Activated CD4-positive, alpha-beta T cell treated with anti-CD3 and anti-CD28 coated beads, Interleukin-2, Interleukin-6, amounts not matched to agents 100 ng/mL and 50 ng/mL, durations not matched to agents 16 hours and 8 hours (primary cell): ENCODE measurements at places on chromosomes 5 and 9.

DNA sequence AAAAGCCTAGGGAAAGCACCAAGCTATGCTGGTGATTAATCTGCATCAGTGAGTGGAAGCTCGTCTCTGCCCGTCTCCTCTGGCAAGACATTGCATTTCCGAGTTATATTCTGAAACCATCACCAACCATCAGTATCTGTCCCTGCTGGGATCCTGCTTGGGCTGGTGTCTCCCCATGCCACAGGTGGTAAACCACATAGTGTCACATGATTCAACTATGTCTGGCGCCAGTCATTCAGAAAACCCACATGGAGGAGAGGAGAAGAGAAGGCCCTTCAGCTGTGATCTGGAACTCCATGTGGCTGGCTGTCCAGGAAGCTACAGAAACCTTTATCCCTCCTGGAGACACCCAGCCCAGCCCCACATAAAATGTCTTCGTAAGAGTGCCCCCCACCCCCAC, 4.8 kb downstream of the IL9 start:
- DNase-seq: peak; percentile 89

GRCh38 chr5:28404363-28405071, 1366.1 kb upstream of the CDH9 start:
- DNase-seq: no peak

DNA sequence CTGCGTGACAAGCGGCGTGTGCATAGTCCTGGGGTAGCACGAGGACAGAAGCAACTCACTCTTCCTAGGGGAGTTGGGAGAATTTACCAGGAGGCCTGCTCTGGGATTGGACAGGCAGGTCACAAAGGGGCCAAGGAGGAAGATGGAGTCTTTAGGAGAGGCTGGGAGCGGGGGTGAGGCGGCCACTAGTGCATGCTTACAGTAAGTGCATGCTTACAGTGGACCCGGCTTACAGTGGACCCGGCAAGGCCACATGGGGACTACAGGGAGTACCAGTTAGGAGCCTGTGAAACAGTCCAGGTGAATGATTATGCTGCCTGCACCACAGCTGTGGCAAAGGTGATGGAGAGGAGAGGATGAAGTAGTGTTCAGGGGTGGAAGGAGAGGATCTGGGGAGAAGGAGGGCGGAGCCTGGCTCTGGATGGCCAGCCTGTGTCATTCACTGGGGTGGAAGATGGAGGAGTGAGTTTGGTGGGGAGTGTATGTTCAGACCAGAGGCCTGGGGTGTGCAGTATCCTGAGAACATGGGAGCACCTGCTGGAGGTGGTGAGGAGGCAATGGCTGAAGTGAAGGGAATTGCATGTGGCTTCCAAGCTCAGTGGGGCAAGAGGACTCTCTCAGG, 78.7 kb downstream of the CRB2 start:
- DNase-seq: no peak

DNA sequence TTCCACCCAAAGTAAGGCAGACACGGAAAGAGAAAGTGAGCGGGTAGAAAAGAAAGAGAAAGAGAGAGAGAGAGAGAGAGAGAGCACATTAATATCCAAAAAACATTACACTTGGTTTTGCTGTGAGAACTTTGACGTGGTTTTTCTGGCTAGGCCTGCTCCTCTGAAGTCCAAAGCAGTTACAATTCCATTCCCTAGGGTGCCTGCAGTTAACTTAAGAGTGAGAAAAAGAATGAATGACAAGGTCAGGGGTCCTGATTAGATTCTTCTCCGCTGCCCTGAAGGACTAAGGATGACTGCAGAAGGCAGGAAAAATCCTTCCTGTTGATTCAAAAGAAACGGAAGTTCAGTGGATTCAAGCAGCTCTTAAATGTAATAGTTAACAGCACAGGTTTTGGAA, 589.8 kb downstream of the PRELID2 start:
- DNase-seq: no peak

DNA sequence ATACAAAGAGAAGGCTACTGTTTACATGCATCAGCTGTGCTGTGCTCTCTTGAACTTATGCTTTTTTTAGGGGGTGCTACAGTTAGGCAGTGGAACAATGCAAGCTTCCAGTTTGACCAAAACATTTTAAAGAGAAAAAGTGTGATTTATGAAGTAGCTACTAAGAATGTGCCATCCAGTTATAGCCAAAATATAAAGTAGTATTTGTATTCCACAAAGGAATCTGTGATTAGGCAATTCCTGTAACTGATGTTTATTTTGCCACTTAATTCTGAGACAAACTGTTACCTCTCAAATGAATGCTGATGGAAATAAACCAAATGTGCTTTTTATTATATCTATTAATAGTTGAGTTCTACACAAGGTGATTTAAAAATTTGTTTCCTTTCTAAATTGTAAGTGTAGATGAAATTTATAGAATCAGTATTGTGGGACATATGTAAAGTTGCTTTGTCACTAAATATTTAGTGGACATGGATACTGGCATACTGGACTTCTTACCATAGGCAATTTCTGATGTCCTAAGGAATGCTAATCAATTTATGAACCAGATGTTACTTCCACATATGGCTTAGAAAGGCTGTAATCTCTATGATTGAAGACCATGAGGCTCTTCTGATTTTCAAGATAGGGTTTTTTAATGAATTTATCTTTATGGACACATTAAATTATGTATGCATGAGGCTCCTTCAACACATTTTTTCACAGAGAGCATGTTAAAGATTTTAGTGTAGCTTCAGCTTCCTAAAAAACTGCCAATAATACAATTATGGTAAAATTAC, 410.2 kb downstream of the PRR16 start:
- DNase-seq: no peak

- DNase-seq: peak; percentile 45
Measured at GRCh38 chr5:112417931-112418658, 982 bp downstream of the EPB41L4A start.

DNA sequence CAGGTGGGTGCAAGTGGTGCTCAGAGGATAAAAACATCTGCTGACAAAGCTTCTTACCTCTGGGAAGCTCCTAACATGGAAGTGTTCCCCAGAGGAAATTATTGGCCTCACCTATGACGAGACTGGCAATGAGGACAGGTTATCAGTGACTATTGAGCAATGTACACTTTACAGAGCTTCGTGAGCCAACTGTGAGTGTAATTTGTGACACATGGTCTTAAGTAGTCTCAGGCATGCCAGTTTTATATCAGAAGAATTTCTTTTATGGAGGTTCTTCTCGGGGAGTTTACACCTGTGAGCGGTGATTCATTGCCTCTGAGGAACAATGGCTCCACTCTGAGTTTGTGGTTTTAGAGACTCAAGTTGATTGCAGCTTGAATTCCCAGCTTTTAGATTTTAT, 11.3 kb downstream of the ANKDD1B start:
- no peak for DNase-seq

- no peak for DNase-seq
Measured at GRCh38 chr5:93294199-93294598, 286.8 kb downstream of the NR2F1-AS1 start.

- DNase-seq: no peak
Measured at GRCh38 chr9:134699343-134699740, 57.7 kb downstream of the COL5A1 start.

GRCh38 chr9:123550797-123551196, 194.8 kb downstream of the CRB2 start:
- no peak for DNase-seq

- no peak for DNase-seq
Measured at GRCh38 chr5:144731786-144732185, 561.1 kb downstream of the KCTD16 start.

GRCh38 chr9:104025104-104025503, 69.0 kb upstream of the SMC2 start:
- DNase-seq: no peak

DNA sequence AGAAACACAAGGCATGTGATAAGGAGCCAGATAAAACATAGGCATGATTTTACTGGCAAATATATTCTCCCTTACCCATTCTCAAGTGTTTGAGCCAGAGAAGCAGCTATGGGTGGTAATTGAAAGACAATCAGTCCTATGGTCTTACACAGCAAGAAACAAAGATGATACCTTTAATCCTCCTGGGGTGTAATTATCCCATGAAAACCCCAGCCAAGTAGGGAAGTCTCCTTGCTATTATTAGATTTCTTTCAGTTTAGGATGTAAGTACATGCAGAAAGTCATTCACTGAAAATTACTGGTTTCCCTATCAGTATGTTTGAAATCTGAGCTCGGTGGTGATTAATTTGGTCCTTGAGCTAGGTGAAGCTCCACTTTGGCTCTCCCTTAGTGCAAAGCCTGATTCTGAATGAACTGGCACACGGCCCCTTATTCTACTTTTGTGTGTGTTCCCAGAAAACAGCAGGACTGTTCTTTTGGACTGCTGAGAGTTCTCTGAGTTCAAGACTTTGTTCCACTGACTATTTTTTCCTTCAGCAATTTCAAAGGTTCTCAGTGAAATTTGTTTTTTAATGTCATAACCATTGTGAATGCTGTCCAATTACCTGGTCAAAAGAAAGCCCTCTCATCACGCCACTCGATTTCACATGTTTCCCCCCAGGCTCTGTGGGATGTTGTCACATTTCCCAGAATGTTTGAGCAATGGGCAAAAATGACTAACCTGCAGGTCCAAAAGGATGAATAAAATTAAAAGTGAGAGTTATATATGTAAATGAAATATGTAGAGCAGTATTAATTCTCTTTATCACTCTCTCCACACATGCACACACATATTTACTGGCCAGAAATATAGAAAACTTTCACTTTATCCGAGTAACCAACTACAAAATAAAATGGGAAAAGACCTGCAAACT, 343.0 kb downstream of the RAB3C start:
- peak; percentile 50 for DNase-seq

DNA sequence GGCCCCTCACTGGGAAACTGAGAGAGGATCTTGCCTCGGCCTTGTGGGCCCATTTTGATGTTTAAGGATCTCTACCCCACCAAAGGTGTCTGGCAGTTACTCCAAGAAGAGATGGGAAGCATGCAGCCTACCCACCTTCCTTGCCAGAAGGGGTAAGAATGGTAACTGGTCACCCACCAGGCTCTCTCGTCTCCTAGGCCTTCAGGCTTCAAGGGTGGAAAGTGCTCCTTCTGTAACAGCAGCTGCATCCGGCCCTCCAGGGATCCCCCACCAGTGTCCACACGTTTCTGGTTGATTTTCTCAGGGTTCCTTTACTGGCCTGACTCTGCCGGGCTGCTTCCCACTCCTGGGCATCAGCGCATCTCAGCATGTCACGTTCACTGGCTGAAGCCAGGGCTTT, 204.4 kb upstream of the IRX1 start:
- DNase-seq: no peak

DNA sequence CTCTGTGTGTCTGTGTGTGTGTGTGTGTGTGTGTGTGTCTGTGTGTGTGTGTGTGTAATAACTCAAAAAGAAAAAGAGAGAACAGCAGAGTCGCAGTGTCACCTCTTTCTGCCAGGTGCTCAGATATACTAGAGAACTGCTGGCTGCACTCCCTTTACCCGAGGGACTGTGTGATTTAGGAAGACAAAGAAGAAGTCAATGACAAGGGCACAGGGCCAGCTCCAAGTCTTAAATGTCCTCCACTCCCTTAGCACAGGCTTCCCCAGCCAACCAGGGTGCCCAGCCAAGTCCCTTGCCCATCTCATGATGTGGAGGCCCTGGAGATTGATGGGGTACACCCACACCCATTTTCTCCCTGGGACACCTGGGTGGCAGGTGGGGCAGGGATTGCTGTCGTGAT, 8.7 kb downstream of the CCNJL start:
- DNase-seq: no peak

- DNase-seq: no peak
Measured at GRCh38 chr5:143979044-143979690, 167.2 kb downstream of the HMHB1 start.

GRCh38 chr5:150781706-150782614, 3.4 kb downstream of the SMIM3 start:
- DNase-seq: no peak

GRCh38 chr9:734831-735511, 106.5 kb upstream of the DMRT1 start:
- no peak for DNase-seq

DNA sequence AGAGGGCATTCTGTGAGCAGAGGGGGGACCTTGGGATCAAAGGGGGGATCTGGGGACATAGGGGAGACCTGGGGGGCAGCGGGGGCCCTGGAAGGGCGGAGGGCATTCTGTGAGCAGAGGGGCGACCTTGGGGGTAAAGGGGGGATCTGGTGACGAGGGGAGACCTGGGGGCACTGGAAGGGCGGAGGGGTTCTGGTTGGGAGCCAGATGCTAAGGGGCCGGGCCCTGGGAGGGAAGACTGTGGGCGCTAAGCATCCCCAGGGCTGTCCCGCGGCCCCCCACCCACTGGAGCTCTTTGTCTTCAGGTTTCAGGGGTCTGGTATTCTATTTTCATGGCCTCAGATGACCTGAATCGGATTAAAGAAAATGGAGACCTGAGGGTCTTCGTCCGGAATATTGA, 748 bp downstream of the LCN9 start:
- no peak for DNase-seq

DNA sequence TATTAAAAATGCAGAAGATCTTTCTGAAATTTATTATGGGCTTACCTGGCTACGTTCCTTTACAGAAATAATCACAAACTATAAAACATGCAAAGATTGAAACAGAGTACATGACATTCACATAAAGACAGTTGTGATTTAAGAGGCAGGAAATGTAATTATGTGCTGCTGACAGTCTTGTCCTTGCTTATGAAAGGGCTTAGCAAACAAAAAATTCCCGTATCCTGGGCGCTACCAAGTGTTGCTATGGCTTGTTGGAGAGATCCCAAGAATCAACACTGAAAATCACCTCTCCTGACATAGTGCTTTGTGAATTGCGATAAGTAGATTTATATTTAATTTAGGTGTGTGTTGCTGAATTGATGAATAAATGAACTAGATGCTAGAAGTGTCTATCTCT, 352.5 kb upstream of the C9orf72 start:
- no peak for DNase-seq

GRCh38 chr5:139308797-139309196, 15.3 kb downstream of the MATR3 start:
- DNase-seq: no peak

GRCh38 chr9:13485068-13485596, 205.6 kb upstream of the MPDZ start:
- DNase-seq: no peak

DNA sequence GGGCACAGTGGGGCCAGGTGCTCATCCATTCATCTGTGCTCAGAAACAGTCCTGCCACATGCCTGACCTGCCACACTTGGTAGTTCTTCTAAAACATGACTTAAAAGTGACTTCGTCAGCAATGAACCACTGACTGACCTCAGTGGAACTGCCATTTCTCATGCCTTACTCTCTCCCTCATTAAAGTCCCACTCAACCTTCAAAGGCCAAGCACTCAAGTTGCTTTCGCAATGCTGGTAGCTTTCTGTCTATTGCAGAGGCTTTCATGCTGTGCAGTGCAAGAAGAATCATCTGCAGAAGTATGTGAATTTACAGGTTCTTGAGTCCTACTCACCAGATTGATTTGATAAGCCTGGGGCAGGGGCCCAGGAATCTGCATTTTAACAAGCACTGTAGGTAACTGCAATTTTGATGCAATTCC, 23.9 kb downstream of the B4GALT1 start:
- no peak for DNase-seq

DNA sequence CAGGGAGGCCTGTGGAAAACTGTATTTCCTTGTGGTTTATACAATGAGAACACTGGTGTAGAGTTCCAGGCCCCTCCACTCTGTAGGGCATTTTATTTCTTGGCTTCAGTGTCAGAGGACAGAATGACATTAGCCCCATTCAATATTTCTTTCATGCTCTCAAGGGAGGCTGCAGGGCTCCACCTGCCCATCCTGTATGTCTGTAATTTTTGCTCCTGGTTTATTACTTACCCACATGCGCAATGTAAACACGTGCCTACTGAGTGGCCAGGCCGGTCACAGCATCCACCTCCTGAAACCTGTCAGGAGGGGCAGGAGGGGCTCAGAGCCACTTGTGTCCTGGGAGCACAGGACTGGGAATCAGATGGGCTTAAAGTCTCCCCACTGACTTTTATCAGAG, 82.4 kb downstream of the GADD45G start:
- no peak for DNase-seq

- DNase-seq: no peak
Measured at GRCh38 chr5:980001-980588, 28.5 kb upstream of the NKD2 start.
